ENCODE measurements at places on chromosomes 5 and 9. TPM values are rescaled to one million over a fixed set of nuclear protein-coding genes. Genes with fewer than 3 reads are reported as not detected.

The HRCT1 gene
- total RNA-seq: 10.1 TPM

The OMD gene
- 11.4 TPM for total RNA-seq

DNA sequence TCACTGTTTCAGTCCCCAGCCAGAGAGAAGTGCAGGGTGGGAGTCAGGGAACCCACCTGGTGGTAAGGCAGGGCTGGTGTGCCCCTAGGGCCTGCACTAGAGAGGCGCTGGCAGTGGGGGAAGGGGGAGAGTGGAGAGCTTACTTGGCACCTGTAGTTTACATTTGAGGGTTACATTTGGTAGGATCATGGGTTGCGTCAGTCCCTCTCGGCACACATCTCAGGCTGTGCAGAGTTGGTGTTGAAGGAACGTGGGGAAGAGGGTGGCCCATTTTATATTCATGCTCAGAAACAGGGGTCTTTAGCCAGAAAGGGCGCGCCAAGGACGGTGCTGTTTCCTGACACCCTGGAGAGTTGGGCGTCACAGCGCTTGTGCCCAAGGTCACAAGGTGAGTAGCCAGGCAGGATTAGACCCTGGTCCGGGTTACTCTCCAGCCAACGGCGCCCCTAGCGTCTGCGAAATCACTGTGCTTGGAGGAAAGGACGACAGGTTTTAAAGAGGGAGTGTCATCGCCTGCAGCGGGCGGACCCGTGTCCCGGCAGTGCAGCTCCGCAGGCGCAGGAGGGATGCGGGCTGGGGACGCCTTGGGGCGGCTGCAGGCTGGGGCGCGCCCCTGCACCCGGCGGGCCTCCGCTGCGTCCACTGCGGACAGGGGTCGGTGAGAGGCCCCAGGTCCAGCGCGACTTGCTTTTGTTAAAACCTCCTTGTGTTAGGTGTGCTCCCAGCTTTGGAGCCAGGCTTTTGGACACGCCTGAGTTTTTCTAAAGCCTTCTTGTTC lies 272.6 kb downstream of the FANCC start:
- ATAC-seq: peak; percentile 30

DNA sequence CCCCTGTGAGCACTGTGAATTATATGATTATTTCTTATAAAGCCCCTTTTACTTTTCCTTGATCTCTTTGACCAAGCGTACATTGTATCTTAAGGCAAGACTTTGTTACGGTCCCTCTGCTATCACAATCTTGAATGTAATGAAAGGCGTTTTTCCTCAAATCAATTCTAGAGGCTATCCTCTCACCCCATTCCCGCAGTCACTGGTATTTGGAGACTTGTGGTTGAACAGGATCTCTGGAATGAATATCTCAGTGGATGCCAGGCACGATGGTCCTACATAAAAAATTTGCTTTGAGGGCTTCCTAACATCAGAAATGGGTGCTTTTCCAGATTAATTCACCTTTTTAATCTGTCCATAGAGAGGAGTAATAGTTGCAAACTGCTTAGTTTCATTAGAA lies 151.4 kb upstream of the PAPPA start:
- ATAC-seq: no peak

DNA sequence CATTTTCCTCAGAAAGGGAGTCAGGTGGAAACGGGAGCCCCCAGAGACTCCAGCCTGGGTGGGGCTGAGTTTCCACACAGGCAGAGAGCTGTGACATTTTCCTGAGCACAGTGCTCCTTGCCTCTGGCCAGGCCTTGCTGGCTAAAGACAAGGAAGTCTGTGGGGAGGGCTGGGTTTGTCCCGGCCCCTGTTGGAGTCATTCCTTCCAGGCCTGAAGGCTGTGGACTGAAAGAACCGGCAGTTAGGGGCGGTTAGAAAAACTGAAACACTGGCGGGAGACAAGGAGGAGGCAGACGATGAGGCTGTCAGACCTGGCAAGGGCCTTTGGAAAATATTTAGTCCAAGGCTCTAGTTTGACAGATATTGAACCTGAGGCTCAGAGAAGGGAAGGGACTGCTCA lies 29.9 kb downstream of the COL15A1 start:
- peak; percentile 48 for ATAC-seq

GRCh38 chr5:168089201-168089887 lies 202.1 kb upstream of the WWC1 start:
- no peak for ATAC-seq

GRCh38 chr5:140267201-140267540 lies 35.7 kb downstream of the PFDN1 start:
- ATAC-seq: no peak

DNA sequence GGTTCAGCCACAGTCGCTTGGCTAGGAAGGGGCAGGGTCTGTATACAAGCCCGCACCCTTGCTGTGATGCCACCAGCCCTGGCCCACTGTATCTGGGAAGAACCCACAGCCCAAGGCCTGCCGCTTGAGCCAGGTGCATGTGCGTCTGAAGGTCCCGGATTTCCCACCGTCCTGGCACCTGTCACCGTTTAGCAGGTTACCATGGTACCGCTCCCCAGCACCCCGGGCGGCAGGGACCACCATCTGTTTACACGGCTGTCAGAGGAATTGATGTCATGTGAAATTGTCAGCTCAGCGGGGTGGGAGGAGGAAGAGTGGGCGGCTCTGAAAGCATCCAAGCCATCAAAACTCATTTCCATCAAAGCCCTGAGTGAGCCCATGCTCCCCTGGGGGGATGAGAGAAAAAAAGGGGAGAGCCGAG lies 92.7 kb downstream of the HRH2 start:
- no peak for ATAC-seq

DNA sequence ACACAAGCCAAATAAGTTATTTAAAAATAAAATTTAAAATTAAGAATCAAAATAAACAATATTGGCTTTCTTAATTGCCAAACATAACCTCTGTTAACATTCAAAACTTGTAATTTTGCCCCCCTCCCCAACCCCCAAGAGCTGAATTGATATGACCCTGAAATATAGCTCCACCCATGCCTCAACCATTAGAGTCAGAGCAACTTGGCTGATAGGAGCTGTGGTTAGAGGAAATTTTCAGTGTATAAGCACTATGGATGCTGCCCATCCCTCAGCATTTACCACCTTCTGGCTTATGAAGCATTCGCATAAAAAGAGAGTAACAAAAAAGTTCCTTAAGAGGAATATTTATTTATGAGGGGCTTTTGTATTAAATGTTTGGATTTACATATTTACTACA lies 6.1 kb downstream of the POC5 start:
- ATAC-seq: no peak

DNA sequence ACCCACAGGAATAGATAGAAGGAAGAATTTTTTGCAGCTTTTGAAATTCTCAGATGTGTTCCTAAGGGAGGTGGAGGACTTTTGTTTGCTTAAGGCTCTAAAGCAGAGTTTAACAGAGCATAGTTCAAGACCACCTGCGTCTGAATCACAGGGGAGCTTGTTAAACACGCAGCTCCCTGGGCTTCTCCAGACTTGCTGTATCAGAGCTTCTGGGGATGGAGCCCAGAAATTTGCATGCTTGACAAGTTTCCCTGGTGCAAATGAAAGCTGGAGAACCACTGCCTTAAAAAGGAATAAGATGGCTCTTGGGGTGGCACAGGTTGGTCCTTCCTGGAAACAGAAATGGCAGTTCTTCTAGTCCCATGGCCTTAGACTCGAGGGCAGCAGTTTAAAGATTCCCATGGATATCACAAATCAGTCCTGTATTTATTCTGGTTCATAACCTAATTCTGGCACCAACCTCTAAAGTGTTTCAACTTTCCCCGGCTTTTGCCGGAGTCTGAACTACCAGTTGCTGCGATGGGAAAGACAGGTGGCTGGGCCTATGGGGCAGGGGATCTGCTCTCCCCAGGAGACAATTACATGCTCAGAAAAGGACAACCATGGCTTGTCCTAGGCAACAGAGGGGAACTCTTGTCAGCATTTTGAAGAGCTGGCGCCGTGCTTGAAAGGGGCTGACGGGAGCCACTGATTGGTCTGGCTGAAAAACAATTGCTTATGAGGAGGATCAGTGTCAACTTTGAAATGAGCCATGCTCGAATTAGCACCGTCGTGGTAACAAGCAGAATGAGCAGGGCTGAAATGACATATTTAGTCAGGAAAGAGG lies 599.6 kb downstream of the CCDC171 start:
- no peak for ATAC-seq

DNA sequence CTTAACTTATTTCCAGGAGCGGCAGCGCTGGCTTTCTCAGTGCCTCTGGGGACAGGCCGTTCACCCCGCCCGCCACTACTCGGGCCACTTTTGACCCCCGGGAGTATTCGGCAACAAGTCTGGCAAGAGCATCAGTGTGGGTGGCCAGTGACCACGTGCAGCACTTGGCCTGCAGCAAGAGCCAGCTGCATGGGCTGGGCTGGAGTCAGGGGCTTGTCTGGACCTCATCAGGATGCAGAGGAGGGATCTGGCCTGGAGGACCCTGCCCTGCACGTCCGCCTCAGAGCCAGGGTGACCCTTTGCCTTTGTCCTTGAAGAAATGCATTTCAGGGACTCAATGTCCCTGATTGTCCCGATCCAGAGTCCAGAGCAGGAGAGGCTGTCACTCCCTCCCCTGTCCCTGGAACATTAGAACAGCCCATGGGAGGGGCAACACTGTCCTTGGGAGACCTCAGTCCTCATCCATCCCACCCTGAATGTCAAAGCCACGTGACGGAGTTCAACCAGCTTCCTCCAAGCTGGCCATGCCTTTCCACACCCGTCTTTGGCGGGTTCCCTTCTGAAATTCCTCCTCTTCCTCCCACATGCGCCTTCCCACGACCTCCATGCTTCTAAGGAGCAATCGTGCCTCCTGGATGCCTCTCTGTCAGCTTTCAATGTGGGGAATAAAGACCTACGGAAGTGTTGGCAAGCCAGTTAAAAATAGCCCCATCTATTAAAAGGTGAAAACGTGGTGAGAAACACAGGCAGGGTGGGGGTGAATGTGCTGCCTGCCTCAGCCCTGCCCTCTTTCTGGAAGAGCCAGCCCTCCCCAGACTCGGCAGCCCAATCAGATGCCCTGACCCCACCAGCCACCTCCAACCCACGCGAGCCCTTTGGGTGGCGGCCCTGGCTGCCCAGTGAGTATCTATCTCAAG lies 99.0 kb downstream of the OLFM1 start:
- ATAC-seq: no peak

The FYB1 gene
- total RNA-seq: 3.9 TPM

GRCh38 chr5:28548856-28549255 lies 1510.5 kb upstream of the CDH9 start:
- no peak for ATAC-seq

The SHB gene
- total RNA-seq: 17.5 TPM

GRCh38 chr9:131423171-131423581 lies 29.3 kb downstream of the PRRC2B start:
- ATAC-seq: peak; percentile 76

GRCh38 chr5:140076142-140076541 lies 33.0 kb upstream of the NRG2 start:
- no peak for ATAC-seq

DNA sequence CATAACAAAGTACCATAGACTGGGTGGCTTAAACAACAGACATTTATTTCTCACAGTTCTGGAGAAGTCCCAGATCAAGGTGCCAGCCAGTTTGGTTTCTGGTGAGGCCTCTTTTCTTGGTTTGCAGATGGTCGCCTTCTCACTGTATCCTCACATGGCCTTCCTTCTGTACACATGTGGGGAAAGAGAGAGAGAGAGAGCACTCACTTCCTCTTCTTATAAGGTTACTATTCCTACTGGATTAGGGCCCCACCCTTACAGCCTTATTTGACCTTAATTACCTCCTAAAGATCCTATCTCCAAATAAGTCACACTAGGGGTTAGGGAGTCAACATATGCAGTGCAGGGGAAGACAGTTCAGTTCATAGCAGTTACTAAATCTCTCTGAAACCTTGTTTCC lies 205.6 kb upstream of the GDNF start:
- ATAC-seq: no peak

- no peak for ATAC-seq
Observed at GRCh38 chr5:140131967-140132409, 6.3 kb downstream of the IGIP start.

- ATAC-seq: no peak
Observed at GRCh38 chr5:5719292-5719691, 296.8 kb downstream of the ICE1 start.

DNA sequence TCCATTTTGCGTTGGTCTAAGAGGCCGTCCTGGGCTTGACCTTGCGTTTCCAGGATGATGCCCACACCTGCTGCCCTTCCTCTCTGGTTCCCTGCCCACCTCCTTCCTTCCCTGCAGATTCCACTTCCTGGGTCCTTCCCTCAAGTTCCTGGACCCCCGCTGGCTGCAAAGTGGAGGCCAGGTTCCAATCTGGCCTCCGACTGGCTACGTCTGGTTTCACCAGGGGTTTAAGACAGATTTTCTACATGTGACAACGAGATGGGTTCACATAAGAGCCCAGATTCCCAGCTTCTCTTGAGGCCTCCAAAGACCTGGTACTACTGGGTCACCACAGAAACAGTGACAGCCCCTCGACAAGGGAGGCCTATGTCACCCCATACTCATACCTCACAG lies 2.1 kb downstream of the MGAT4B start:
- no peak for ATAC-seq

The HAVCR2 gene
- 13.8 TPM for total RNA-seq

DNA sequence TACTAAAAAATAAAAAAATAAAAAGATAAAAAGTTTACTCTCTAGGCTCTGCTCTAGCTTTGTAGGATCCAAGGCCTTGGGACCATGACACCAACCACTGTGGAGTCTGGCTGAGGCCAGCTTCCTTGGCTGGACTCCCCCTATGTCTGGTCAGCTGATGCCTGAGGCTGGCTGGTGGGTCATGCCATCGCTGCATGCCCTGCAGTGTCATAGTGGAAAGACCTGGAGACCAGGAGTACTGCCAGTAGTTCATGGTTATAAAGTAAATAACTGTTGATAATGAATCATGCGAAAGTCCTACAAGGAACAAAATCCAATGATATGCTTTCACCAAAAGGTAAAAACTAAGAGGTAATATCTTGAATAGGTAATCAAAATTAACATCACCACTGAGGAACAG lies 43.2 kb downstream of the GARNL3 start:
- ATAC-seq: no peak

GRCh38 chr9:88773627-88774244 lies 217.5 kb upstream of the S1PR3 start:
- ATAC-seq: no peak

DNA sequence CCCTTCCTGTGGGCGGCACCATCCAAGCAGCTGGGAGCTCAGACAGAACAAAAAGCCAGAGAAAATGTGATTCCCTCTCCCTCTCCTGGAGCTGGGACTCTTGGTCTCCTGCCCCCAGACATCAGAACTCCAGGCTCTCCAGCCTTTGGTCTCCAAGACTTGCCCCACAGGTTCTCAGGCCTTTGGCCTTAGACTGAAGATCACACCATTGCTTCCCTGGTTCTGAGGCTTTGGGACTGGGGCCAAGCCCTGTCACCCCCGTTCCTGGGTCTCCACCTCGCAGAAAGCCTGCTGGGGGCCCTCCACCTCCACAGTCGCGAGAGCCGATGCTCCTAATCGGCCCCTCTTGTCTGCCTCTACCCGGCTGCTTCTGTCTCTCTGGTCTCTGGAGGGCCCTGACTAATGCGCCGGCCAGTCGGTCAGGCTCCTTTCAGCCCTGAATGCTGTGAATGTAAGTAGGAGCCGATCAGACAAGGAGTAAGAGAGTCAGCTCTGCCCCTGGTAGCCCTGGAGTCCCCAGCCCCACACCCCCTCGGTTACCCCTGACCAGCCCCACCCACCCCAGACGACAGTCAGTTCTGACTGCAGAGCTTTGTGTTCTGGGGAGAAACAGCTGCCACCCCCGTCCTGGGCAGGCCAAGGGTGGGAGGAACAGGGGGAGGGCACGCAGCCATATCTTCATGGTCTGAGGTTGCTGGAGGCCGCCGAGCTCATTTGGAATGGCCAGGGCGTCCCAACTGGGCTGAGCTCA lies 57.5 kb downstream of the VAV2 start:
- no peak for ATAC-seq

GRCh38 chr9:11319538-11319937 lies 706.7 kb upstream of the PTPRD start:
- no peak for ATAC-seq

GRCh38 chr9:122904466-122904822 lies 715 bp downstream of the RC3H2 start:
- ATAC-seq: no peak
